ENCODE measurements at places on chromosomes 7 and 10.

DNA sequence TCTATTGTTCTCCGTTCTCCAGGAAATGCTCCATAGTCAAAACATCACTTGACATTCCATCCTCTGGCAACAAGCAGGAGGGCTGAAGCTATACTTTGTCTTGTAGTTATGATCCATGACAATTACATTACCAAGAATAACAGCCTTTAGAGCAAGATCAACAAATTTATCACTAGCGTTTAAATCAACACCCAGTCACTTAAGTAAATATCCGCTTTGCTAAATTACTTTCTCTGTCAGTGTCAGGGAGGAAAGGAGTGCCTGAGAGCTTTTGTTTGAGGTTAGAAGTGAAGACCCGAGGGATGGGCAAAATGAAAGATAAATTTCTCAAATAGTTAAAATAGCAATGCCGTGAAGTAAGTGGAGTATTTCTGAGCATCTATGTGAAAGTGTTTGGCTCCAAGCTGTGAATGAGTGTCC, 236.1 kb upstream of the BMPER start:
- DNase-seq = no peak

GRCh38 chr7:98107313-98107721, 655 bp downstream of the LMTK2 start:
- no peak for DNase-seq

DNA sequence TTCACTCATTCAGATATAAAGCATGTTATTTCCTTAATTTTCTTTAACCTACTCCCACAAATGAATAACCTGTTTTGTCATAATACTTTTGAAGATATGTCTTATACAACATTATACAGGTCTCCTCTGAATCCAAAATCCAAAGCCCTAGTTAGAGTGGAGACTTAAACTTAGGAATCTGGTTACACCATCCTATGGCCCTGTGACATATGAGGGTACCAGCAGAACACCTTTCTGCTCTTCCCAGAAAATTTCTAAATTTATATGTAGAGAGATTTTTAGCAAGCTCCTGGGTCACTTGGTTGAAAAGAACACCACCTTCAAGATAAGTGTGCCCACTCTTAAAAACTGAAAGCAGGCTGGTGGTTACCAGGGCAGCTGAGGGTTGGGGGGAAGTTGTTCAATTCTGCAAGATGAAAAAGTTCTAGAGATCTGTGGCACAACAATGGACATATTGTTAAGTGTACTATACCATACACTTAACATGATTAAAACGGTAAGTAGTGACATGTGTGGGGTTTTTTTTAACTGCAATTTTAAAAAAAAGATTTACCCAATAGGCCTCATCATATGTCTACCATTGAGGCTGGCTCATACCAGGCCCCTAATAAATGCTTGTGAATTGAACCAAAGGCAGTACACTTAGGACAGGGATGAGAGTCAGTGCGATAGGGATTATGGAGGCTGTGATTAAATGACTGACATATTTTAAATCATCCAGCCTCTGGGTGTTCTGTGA, 37.6 kb upstream of the KCNIP2 start:
- no peak for DNase-seq

GRCh38 chr7:75762350-75762917, 9.6 kb downstream of the CCL26 start:
- peak; percentile 29 for DNase-seq

DNA sequence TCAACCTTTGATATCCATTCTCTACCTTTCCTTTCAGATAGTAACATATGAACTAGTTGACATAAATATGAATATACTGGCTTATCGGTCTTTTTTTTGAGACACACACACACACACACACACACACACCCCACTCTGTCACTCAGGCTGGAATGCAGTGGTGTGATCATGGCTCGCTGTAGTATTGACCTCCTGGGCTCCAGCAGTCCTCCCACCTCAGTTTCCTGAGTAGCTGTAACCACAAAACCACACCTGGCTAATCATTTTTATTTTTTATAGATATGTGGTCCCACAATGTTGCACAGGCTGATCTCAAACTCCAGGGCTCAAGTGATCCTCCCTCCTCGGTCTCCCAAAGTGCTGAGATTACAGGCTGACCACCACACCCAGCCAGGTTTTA, 14.2 kb upstream of the NT5C3A start:
- no peak for DNase-seq

- no peak for DNase-seq
Measured at GRCh38 chr7:102981451-102981850, 68.7 kb downstream of the LRRC17 start.

GRCh38 chr10:26243351-26243720, 26.8 kb downstream of the GAD2 start:
- no peak for DNase-seq

All from CD14-positive monocyte (primary cell).